GM04503 (cell line): ENCODE measurements at places on chromosomes 1 and 21.
A peak's percentile ranks its signal among the peaks of the same experiment; 100 is the strongest.

- DNase-seq = no peak
Observed at GRCh38 chr21:38439426-38439825, 58.9 kb downstream of the ERG start.

GRCh38 chr1:172638885-172639831, 19.7 kb upstream of the FASLG start:
- peak; percentile 71 for DNase-seq

DNA sequence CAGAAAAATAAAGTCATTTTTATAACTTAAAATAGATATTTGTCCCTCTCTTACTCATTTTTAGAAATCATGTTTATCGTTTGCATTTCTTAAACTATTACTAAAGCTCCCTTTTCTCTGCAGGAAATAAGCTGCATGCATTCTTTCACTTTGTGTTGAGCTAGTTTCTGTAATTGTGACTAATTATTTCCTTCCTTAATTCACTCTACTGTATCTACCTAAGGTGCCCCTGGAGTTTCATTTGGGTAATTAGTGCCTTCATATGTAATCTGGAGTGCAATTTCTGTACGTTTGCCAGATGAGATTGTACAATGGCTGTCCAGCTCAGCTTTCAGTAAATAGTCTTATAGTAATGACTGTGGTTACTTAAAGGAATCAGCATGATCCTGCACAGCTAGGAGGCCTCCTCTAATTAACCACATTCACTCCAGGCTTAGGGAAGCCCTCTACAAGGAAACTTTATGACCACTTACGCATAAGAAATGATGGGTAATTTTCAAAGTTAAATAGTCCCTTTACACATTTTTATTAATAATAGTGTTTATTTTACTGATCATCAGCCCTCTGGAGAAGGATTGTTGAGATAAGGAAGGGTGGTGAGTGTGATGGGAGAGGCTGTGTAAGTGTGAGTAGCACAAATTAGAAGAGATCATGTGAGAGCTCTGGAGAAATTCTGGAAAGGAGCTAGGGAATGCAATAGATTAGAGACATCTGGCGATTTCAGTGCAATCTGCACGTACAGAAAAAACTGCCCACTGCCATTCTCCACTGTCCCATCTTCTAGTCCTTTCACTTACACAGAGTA, 86.8 kb downstream of the LRRC8C start:
- no peak for DNase-seq

DNA sequence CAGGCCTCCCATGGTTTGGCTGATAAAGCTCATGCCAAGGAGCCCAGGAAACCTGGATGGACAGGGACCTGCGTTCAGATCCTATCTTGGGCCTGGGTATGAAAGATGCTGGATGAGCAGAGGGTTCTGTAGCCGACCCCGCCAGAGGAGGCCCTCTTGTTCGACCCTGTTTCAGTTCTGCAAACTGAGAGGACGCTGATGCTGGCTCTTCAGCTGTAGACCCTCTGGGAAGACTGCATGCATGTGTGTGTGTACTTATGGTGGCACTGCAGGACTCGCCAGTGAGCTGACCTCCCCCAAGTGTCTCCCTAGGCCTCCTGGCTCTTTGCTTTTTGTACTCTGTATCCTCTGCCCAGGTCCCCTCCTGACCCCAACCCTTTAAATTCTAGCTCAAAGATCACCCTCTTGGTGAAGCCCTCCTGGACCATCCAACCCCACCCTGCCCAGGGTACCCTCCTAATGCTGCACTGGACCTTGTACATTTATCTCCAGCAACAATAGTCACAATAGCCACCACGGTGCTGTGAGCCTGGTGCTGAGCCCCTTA, 1.6 kb downstream of the EPS8L3 start:
- DNase-seq = no peak

GRCh38 chr1:181608948-181609347, 125.6 kb downstream of the CACNA1E start:
- no peak for DNase-seq

GRCh38 chr1:54543729-54544496, 4.1 kb upstream of the ACOT11 start:
- DNase-seq = peak; percentile 41

- no peak for DNase-seq
Observed at GRCh38 chr1:21509351-21510112, at the start of gene ALPL. Gene ALPL (plus strand): TSS chr1:21509423. CDS start chr1:21554082, 44,659 bp downstream.

DNA sequence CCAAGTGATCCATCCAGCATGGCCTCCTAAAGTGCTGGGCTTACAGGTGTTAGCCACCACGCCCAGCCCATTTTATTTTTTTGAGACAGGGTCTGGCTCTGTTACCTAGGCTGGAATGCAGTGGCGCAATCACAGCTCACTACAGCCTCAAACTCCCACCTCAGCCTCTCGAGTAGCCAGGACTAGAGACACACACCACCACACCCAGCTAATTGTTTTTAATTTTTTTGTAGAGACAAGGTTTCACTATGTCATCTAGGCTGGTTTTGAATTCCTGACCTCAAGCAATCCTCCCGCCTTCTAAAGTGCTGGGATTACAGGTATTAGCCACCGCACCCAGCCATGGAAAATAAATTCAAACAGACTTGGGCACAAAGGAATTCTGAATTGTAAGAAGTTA, 31.9 kb downstream of the PUM1 start:
- no peak for DNase-seq

GRCh38 chr21:19224090-19224489, 820.5 kb upstream of the TMPRSS15 start:
- no peak for DNase-seq

DNA sequence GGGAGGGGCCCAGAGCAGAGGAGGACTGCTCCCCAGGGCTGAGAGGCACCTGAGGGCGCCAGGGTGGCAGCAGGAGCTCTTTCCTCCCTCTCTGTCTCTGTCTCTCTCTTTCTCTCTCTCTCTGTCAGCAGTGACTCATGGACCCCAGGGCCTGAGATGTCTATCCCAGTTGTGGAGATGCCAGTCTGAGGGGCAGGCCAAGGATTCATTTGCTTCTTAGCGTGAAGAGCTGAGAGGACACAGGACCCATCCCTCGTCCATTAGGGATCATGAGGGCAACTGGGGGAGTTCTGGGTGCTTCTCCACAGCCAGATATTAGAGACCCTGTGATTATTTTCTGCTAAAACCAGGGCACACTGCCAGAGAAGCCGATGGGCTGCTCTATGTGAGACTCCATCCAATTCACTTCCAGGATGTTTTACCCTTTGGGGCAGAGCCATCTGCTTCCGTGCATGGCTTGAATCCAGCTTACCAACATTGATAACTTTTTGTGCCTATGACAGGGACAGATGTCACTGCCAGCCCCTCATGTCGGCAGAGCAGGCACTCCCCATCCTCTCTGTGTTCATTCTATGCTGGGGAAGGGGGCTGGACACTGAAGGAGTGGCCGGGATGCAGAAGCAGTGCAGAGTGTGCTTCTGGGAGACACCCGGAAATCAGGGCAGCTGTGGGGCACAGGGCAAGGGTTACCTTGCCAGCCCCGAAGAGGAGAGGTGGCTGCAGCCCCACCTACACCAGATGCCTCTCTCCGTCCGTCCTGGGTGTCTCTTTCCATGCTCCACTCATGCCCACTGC, 4.1 kb upstream of the PCBP3 start:
- no peak for DNase-seq
